Suppressor macrophage (primary cell): ENCODE measurements at places on chromosomes 11 and 22.

GRCh38 chr11:67534070-67534679 lies 10.9 kb upstream of the CABP2 start:
- DNase-seq: no peak

DNA sequence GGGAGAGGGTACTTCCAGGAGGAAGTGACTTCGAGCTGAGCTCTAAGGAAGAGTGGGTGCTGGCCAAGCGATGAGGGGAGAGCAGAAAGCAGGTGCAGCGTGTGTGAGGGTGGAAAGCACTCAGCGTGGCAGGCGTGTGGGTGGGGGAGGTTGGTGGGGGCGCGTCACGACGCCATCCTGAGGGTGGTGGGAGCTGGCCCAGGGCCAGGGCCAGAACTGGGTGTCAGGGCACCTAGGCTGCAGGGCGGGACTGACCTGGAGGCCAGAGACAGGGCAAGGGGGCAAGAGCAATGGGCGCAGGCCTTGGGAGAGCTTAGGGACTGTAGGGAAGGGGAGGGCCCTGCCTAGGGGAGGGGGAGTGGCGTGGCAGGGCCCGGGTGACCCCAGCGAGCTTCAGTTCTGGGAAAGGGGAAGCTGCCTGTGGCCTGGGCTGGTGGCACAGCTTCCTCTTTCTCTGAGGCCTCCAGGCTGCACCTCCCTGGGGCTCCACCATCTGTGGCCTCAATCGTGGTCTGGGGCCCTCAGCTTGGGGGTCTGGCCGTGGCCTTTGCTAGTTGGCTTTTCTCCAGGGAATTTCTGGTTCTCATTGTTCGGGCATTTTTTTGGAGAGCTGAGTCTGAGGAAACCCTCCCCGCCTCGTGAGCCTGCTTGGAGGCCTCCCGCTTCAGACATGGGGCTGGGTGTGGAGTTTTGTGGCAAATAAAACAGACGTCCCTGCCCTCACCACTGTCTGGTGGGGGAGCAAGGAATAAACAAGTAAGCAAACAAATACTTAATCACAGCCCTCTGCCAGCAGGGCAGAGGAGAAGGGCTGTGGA lies 8.9 kb downstream of the RELT start:
- peak; percentile 96 for DNase-seq

DNA sequence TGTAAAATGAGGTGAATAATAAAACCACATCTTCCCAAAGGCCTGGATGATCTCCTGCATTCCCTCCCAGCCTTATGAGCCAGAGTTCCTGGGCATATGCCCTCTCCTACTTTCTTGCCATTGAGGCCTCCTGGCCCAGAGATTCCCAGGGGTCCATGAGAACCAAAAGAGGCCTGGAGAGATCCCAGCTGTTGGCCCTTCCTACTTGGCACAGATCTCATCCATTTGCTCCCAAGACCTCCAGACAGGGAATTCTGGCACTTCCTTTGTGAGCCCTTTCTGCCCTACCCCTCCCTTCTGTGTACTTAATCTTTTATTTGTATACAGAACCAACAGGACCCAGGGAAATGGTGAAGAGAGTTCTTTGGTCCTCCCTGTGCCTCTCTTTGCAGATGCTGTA lies 21.4 kb downstream of the POU2F3 start:
- DNase-seq: no peak

GRCh38 chr11:119206511-119207414 lies 624 bp downstream of the CBL start:
- DNase-seq: peak; percentile 70

DNA sequence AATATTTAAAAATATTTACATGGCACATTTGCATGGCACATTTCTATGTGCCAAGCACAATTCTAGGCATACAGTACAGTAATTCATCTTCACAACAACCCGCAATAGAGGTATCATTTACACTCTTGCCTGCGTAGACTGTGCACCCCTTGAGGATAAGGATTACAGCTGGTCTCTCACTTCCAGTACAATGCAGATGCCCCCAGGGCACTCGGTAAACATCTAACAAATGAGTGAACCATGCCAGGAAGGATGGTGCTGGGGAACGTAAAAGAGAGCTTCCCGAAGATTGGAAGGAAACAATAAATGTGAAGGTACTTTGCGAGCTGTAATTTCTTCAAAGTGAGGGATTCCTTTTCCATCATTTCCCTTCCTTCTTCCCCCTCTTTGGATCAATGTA lies 1.3 kb downstream of the PRPF19 start:
- DNase-seq: no peak
